ENCODE measurements at places on chromosomes 7 and 10.

DNA sequence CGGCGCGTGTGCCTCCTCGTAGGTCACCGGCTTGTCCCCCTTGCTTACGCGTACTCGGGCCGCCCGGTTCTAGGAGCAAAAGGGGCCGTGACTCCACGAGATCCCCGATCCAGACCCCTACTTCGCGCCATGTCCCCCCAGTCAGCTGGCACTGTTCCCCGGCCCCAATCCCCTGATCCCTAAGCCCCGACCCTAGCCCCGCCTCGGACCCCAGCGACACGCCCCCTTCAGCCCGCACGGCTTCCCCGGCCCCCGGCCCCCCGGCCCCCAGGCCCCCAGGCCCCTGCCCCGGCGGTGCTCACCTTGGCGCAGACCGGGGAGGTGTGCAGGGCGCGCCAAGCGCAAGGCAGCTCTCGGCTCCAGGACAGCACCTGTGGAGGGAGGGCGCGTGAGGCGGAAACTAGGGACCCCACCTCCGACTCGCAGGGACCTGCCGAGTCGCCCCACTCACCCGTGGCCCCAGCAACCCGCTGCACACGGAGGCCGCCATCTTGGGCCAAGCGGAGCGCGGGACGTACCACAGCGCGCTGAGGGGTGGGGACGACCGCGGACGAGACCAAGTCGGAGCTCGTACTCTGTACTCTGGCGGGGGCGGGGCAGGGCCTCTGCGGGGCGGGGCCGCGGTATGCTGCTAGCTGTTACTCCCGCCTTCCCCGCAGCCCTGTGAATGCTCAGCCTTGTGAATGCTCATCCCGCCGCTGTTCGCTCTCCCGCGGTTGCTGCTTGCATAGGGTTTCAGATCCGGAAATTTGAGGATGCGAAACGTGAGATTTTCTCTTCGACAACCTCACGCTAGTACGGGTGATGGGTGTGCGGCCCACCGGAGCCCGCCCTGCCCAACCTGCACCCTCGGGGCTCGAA lies at the start of gene MRPS24:
MRPS24 (minus strand) TSS at position 512 of the 861 bp plus-strand sequence; CDS start at position 490, 22 bp downstream.
- DNase-seq: peak; percentile 94

- DNase-seq: peak; percentile 76
Observed at GRCh38 chr10:11178606-11179515, 161.2 kb downstream of the CELF2 start.

DNA sequence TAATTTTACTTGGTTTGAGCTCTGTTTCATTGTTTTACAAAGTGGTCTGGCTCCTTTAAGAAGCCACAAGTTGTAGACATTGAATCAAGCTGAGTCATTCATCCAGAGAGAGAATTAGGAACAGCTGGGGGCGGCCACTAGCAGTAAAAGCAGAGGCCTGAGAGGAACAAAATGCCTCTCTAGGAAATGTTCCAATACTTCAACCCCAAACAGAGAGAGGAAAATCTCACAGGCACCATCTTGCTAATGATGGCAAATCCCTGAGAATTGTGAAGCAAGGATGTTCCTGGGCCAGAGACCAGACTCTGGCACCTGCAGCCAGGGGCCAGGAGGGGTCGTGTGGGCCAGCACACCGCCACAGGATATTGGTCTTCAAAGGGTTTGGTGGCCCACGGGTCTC lies 26.5 kb upstream of the TRIL start:
- DNase-seq: no peak

- DNase-seq: no peak
Observed at GRCh38 chr10:18400201-18400905, 251.0 kb downstream of the NSUN6 start.
